ENCODE measurements at places on chromosomes 6 and 20. TPM values are rescaled to one million over a fixed set of nuclear protein-coding genes. Genes with fewer than 3 reads are reported as not detected.
A peak's percentile ranks its signal among the peaks of the same experiment; 100 is the strongest.

DNA sequence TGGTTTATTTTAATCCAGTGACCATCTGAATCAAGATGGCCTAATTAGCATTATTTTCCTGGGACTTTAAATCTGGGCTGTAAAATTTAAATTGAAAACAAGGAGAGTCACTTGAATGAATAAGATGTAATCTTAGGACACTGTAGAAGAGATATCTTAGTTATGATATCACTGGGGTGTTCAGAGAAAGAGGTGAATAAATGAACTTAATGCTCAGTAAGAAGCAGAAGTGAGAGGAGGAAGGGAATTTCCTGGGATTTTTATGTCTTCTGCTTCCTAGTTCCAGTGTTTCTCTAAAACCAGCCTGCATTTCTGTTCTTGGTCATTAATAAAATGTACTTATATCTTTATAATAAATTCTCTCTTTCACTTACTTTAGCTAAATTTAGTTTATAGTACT, 136.8 kb upstream of the PTPRK start:
- H3K4me3 ChIP-seq = no peak overlapping the region
- no peak for DNase-seq
- H3K4me1 ChIP-seq = no peaks in the 10 kb centered on the region
- no peaks in the 10 kb centered on the region for H3K36me3 ChIP-seq
- no peaks in the 10 kb centered on the region for H3K27me3 ChIP-seq

DNA sequence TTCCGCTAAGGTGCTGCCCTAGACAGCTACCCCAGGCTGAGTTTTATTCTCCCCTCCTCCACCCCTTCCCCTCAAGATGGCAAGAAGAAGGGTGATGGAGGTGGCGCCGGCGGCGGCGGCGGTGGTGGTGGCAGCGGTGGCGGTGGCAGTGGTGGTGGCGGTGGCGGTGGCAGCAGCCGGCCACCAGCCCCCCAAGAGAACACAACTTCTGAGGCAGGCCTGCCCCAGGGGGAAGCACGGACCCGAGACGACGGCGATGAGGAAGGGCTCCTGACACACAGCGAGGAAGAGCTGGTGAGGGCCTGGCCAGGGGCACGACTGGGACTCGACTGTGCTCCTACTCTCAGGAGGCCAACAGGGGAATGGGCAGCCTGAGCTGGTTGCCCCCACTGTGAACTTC, 35.1 kb downstream of the EIF2S2 start:
- no peaks in the 10 kb centered on the region for H3K27me3 ChIP-seq
- peaks cover 27% of the 10 kb centered on the region for H3K36me3 ChIP-seq
- no peak for DNase-seq
- H3K4me1 ChIP-seq = peaks cover 18% of the 10 kb centered on the region
- no peak overlapping the region for H3K27ac ChIP-seq
- no peak overlapping the region for H3K4me3 ChIP-seq

- H3K4me3 ChIP-seq = peak overlapping the region; percentile 89
- DNase-seq = no peak
- no peaks in the 10 kb centered on the region for H3K36me3 ChIP-seq
- H3K27me3 ChIP-seq = no peaks in the 10 kb centered on the region
- H3K27ac ChIP-seq = peak overlapping the region; percentile 85
Measured at GRCh38 chr6:41027241-41027640, 11.8 kb downstream of the UNC5CL start.

DNA sequence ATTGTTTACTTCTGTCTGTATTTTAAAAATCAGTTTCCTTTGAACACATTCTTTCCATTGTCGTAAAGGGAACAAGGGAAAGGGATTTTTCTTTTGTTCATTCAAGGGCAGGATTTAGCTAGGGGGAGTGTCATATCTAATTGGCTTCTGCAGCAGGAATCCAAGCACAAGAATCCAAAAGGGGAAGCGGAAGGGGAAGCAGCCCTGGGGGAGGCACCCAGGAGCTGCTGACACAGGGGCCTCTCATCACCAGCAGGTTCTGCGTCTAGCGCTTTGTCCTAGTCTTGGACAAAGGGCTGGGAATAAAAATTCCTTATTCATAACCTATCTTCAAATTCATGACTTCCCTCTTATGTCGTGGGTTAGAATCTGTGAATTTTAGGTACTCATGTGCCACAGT, 13.7 kb downstream of the RIPK1 start:
- H3K4me1 ChIP-seq = peaks cover 1% of the 10 kb centered on the region
- H3K36me3 ChIP-seq = peaks cover 72% of the 10 kb centered on the region
- H3K27me3 ChIP-seq = no peaks in the 10 kb centered on the region
- H3K27ac ChIP-seq = no peak overlapping the region
- H3K4me3 ChIP-seq = no peak overlapping the region

The SIRPG gene
- total RNA-seq = 31.8 TPM
